Mammary epithelial cell (primary cell): ENCODE measurements at places on chromosomes 3 and 15.

- DNase-seq: peak; percentile 67
Observed at GRCh38 chr3:134308350-134308891, 57.8 kb upstream of the RYK start.

DNA sequence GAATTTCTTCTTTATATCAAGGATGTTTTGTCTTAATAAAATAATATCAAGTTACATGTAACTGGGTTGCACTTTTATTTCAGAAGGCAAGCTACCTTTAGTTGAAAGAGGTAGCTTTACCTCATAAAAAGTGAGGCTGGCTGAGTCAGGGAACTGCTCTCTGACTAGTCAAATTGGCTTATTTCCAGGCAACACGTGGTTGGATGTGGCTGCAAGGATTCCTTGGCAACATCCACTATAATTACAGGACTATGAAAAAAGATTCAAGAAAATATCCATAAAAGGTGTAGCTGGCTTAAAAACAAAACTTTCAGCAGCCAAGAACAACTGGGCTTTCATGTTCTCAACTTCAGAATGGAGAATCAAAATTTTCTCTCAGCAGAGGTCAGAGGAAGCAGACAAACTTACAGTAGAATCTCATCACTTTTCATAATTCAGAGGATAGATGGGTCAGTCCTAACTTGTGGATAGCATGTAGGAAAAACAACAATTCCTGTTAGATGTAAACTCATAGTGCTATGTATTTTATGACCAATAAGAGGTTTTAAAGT is 779.1 kb downstream of the MECOM start:
- peak; percentile 91 for DNase-seq

GRCh38 chr3:16478516-16478915 is 35.0 kb downstream of the RFTN1 start:
- DNase-seq: peak; percentile 83

GRCh38 chr3:12722226-12722625 is 36.8 kb downstream of the TMEM40 start:
- no peak for DNase-seq

GRCh38 chr3:126292318-126293070 is 64.7 kb downstream of the KLF15 start:
- no peak for DNase-seq

DNA sequence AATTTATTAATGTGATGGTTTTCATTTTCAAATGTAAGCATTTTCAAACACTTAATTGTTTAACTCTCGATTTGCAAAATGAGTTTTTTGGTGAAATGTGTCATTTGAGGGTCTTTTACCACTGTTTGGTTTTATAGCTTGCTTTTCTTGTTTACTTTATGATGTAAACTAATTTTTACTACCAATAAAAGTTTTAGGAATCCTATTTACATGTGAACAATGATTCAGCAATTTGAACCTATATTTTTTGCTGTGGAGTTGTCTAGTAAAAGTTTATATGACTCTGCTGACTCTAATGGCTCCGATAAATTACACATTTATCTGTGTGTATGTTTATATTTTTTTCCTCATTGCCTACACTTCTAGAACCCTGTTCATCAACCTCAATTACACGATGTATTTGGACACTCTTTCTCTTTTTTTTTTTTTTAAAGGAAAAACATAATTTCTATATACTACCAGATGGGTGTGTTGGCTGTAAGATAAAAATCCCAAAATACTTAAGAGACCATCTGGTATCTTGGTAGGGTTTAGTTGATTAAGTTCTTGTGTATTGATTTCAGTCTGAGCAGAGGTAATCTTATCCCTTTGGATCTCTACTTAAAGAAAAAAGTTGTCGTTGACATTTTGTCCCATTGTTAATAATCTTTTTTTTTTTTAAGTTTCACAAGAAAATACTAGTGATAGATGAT is 89.5 kb downstream of the PTPRG start:
- DNase-seq: no peak

DNA sequence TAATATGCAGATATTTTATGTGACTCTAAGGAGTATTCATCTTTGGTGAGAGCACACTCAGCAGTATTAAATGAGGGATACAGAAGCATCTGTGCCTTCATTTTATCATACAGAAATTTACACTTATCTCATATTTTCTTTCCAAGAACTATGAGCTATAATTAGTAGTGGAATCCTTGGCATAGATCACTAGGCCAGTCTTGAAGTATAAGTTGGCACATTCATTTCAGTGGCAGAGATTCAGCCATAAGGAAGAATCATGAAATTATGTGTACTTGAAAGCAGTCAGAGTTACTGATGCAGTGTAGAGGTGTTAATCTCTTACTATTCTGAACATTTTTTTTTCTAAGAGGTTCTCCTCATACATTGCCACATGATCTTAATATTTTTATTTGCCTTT is 393.6 kb upstream of the GOLIM4 start:
- no peak for DNase-seq
